OCI-LY7 (cell line): ENCODE measurements at places on chromosomes 1 and 21. TPM values are rescaled to one million over a fixed set of nuclear protein-coding genes. Genes with fewer than 3 reads are reported as not detected.

Gene LCE1D
- not detected in 2 replicates for total RNA-seq

Gene OR2T27
- total RNA-seq: not detected in 2 replicates

Gene CD1E
- not detected in 2 replicates for total RNA-seq

Gene FCRL2
- total RNA-seq: 6.6 and 8.1 TPM in 2 replicates

Gene EFNA3
- total RNA-seq: 4.8 and 10.8 TPM in 2 replicates

Gene DNAI4
- 10.2 and 12.0 TPM in 2 replicates for total RNA-seq

Gene AMPD1
- total RNA-seq: not detected in 2 replicates

Gene GALE
- total RNA-seq: 16.0 and 16.8 TPM in 2 replicates

Gene SVBP
- 18.9 and 21.0 TPM in 2 replicates for total RNA-seq

GRCh38 chr1:47646676-47647075 is 208.8 kb downstream of the FOXD2 start:
- DNase-seq: no peak

DNA sequence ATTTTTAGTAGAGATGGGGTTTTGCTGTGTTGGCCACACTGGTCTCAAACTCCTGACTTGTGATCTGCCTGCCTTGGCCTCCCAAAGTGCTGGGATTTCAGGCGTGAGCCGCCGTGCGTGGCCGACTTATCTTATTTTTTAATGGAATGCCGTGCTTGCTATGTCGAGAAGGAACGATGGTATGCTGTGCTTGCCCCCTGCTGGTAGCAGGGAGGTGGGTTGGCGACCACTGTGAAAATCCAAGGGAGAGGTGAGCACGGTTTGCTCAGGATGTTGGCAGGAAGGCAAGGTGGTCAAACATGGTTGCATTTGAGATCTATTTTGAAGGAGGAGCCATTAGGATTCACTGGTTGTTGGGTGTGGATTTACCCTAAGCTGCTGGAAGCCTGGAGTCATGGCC is 45.8 kb upstream of the RCC2 start:
- DNase-seq: peak; percentile 13

DNA sequence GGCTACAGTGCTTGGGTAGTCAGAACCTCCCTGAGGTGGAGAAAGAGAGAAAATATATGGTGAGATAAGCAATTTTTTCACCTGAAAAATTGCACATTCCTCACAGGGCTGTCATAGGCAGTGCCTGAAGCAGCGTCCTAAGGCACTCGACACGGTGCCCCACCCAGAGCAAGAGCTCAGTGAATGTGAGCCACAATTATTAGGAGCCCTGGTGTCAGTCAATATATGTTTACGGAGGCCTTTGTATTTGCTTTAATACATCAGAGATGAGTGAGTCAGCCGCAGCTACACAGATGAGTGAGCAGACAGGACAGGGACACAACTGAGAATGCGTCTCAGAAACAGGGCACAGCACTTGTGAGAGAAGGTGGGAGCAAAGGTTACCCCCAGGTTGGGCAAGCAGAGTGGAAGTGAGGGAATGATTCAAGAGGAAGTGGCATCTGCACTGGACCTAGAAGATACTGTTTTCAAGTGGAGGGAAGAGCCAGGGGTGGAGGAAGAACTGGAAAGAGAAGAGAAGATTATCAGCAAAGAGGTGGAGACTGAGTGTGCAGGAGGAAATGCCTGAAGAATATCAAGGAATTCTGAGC is 5.2 kb upstream of the PIGC start:
- DNase-seq: no peak

DNA sequence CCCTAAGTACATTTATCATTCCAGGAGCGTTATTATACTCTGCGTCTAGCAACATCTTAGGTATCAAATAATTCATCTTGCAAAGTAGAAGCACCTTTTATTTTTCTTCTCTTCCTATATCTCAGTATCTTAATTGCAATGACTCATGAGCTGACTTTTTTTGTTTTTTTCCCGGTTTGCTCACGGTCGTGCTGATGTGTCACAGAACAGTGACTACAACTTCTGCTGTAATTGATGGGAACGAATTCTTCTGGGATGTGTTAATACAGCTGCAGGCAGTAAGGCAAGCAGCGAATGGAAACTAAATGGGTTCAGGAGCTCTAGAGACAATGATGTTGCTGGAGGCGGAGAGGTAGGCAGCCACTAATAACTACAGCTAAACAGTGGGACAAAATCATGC is 89.8 kb upstream of the TMPRSS15 start:
- no peak for DNase-seq

DNA sequence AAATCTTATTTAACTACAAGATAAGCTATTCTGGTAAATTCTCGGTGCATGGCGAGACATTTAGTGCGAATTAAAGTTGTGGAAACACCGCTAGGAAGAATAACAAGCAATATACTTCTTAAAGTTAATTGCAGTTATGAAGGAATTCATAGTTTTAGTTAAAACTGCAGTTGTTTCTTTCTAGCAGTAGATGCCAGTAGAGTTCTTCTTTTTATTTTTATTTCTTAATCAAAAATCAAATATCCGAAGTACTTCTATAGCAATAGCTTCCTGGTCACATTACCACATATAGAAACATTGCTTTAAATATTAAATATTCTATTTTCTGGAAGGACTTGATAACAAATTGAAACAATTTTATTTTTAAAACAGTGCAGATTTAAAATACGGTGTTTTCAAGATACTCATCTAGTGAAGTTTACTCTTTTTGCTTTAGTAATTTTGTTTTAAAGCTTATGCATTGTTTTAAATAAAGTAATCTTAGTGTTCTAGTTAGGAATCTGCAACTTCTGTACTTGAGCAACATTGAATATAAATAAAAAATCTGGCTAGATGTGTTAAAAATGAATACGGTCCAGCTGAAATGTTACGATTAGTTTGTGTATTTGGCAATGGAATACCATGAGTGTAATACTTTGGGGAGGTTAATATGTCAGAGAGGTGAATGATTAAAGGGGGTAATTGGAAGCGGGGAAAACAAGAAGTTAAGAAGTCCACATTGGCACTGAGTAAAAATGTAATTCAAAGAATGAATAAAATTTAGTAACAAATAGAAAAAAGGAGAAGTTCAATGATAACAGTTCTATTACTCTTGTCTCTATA is 2.7 kb upstream of the PRKACB start:
- peak; percentile 46 for DNase-seq

GRCh38 chr1:153598309-153599172 is 14.4 kb downstream of the S100A16 start:
- peak; percentile 98 for DNase-seq

DNA sequence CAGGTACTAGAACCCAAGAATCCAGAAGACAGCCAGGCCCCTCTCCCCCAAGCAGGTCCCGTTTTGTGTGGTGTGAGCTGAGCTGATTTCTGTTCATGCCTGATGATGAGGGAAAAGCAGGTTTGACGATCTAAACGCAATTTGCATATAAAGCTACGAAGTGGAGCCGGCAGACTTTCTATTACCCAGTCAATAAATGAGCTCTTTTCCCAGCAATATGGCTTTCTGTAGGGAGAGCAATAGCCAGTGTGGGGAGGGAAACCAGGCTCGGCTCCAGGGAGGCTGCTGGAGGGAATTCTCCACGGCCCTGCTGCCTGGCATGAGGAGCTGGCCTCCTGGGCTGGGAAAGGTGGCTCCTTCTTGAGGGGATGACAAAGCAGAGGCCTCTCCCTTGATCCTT is 140.7 kb upstream of the AJAP1 start:
- DNase-seq: no peak

- no peak for DNase-seq
Observed at GRCh38 chr1:84642774-84643173, 47.5 kb downstream of the SSX2IP start.

DNA sequence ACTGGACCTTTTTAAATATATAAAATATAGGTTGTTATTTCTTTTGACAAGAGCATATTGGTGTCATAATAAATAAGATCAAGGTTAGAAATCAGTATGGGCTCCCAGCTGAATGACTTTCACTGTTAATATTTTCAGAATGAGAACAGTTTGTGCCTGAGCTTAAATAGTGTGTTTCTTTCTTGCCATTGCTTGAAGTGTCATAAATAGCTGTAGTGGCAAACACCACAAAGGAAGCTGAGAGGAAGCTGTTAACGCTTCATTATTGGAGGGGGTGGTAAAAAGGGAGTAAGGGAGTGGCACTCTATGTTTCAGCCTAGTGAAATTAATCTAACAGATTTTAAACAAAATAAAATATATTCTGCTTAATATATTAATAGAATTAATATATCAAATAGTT is 1089.8 kb upstream of the NCAM2 start:
- DNase-seq: no peak

- peak; percentile 68 for DNase-seq
Observed at GRCh38 chr1:12001249-12001917, 17.9 kb upstream of the MIIP start.

- no peak for DNase-seq
Observed at GRCh38 chr1:221907166-221907932, 165.5 kb upstream of the DUSP10 start.

GRCh38 chr1:62897788-62898187 is 113.9 kb downstream of the ATG4C start:
- no peak for DNase-seq

- DNase-seq: no peak
Observed at GRCh38 chr1:17272646-17273045, 23.7 kb downstream of the PADI3 start.

DNA sequence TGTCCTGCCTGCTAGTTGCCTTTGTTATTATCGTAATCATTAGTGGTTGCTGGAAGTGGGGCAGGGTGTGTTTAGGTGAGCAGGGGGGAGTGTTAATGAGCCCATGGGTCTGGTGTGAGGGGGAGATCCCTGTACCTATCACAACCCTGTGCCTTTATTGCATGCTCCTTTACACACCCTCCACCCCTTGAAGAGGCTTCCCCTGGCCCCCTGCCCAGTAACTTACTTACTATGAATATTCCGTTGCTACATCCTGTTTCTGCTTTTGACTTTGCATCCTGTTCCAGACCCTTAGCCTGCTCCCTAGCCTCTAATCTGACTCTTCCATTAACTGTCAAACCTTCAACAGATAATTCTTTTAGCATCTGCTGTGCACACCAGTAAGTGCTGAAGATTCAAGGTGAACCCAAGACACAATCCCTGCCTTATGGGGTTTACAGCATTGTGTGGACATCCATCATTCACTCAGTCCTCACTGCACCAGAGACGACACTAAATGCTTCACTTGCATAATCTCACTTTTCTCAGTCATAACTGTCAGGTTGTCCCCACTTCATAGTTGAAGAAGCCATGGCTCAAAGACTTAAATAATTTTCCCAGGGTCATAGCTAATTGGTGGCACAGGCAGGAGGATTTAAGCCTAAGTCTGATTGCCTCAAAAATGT is 47.9 kb downstream of the CDC7 start:
- peak; percentile 58 for DNase-seq

- no peak for DNase-seq
Observed at GRCh38 chr1:56326056-56326455, 253.3 kb downstream of the PLPP3 start.

- DNase-seq: no peak
Observed at GRCh38 chr21:38597421-38597820, 99.1 kb upstream of the ERG start.

DNA sequence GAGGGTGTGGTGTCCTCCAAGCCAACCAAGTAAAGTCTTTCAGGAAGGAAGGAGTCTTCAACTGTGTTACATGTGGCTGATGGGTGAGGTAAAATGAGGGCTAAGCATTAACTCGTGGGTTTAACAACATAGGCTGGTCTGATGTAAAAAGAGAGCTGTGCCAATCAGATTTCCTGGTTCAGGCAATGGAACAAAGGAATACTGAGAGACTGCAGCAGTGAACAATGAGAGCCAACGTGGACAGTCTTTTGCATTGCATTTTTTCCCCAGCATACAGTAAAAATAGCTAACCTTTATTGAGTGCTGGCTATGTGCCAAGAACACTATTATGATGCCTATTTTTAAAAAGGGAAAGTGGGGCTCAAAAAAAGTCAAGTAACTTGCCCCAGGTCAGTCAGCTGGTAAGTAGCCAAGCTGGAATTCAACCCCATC is 31.1 kb downstream of the DLGAP3 start:
- no peak for DNase-seq

- peak; percentile 56 for DNase-seq
Observed at GRCh38 chr1:39691383-39692151, at the start of gene HPCAL4. Gene HPCAL4 (minus strand): TSS chr1:39691433. CDS start chr1:39684603, 6,830 bp downstream.

- DNase-seq: no peak
Observed at GRCh38 chr1:212507369-212507768, 74.6 kb downstream of the NENF start.

DNA sequence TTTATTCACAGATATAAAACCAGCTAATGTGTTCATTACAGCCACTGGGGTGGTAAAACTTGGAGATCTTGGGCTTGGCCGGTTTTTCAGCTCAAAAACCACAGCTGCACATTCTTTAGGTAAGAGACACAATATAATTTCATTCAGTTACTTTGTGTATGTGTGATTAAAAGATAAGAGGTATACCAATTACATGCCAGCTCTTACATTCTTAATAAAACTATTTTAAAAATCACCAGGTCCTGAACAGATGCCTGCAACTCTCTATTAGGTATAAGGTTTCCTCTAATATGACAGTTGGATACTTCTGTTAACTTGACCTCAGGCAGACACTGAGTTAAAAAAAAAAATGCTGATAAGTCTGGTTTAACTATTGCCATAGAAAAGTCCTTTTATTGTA is 122.1 kb downstream of the NEK7 start:
- DNase-seq: no peak

GRCh38 chr1:67085326-67085725 is 31.4 kb upstream of the SLC35D1 start:
- no peak for DNase-seq

DNA sequence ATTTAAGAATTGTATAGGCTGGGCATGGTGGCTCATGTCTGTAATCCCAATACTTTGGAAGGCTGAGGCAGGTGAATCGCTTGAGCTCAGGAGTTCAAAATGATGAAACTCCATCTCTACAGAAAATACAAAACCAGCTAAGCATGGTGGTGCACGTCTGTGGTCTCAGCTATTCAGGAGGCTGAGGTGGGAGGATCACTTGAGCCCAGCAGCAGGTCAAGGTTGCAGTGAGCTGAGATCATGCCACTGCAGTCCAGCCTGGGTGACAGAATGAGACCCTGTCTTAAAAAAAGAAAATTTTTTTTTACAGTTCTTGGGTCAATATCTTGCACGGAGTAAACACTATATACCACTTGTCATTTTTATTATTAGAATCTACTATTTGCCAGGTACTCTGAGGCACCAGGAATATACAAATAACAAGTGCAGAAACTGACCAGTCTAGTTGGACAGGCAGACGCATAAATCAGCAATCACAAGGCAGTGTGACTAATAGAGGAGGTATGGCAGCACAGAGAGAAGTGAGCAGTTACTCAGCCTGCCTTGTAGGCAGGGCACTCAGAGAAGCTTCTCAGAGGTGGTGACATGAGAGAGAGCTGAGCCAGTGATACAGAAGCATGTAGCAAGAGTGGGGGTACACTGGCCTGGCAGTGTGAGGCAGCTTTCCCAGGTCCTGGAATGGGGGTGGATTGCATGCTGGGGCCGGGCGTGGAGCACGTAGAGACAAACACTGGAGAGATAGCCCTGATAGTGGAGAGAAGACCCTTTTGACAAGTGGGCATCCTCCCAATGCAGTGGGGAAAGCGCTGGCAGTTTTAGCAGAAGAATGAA is 8.0 kb downstream of the PHLDA3 start:
- DNase-seq: no peak

GRCh38 chr1:152942161-152942560 is 4.8 kb upstream of the SPRR5 start:
- no peak for DNase-seq
